Pulmonary artery endothelial cell (primary cell): ENCODE measurements at places on chromosomes 1 and 21. TPM values are rescaled to one million over a fixed set of nuclear protein-coding genes. Genes with fewer than 3 reads are reported as not detected.

- no peak for DNase-seq
These were observed 24.3 kb upstream of the KCNE1 start for GRCh38 chr21:34536311-34536710.

GRCh38 chr1:241608379-241609033, 31.7 kb downstream of the CHML start:
- DNase-seq = no peak

DNA sequence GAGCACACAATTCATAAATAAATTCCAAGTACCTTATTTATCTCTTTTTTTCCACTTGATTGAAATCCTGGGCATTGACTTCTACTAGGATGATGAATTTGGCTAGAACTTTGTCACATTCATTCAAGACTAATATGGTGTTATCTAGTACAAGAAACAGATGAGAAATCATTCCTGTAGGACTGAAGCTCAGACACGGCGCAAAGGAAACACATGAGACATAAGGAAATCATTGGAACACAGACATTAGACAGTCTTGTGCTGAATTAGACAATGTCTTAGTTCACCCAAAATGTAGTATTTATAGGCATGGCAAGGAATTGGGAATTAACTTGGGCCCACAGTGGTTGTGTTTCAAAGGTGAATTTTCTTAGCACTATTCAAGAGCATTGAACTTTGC, 305.7 kb downstream of the SETD4 start:
- no peak for DNase-seq

GRCh38 chr1:201881617-201882016, 7.1 kb upstream of the SHISA4 start:
- no peak for DNase-seq

GRCh38 chr21:38927776-38928175, 122.0 kb downstream of the ETS2 start:
- DNase-seq = no peak

DDR2 gene
- 41.5 and 48.1 TPM in 2 replicates for total RNA-seq

- DNase-seq = peak; percentile 29
These were observed 1.3 kb downstream of the HES3 start for GRCh38 chr1:6245086-6245868.

DNA sequence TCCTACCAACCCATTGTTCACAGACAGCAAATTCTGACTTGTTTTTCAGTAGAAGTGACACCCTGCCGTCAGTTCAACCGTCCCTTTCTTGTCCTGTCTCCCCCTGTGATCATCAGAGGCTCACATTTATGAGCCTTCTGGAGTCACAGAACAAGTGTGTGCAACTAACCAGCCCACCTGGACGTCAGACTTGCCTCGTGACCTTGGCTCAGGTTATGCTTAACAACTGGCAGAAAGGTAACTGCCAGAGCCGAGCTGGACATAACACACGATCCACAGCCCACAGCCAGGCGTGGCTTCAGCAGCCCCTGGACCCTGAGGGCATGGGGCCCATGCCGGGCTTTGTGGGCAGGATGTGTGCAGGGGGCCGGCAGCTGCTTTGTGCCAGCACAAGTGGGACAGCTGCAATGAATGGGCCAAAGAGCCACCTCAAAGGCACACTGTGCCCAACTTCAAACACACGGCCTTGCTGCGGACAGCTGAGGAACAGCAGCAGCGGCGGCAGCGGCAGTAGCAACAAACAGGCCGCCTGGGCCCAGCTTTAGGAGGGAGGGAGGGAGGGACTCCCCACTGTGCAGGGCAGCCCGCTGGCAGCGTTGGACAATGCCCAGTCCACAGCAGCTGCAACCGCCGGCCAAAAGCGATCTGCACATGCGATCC, 103.9 kb downstream of the ZBTB18 start:
- no peak for DNase-seq

- DNase-seq = peak; percentile 77
These were observed 119.2 kb downstream of the GALNT2 start for GRCh38 chr1:230186003-230186863.

KCNJ15 gene
- total RNA-seq = 0.04 and 0.13 TPM in 2 replicates

GRCh38 chr1:6762060-6762459, 23.2 kb upstream of the CAMTA1 start:
- DNase-seq = no peak

DNA sequence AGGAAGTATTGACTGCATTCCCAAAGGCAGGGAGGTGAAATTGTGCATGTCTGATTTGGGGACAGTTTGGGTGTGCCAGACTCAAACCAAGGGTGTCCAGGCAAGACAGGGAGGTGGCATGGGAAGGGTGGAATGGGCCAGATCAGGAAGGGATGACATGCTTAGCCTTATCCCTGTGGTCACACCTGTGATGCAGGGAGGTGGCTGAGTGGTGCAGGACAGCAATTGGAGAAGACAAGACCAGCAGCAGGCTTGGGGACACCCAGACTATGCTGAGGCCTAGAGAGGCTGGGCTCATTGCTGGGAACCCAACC, 4.0 kb downstream of the FOXO6 start:
- no peak for DNase-seq

TTLL7 gene
- total RNA-seq = 4.2 and 11.1 TPM in 2 replicates

DNA sequence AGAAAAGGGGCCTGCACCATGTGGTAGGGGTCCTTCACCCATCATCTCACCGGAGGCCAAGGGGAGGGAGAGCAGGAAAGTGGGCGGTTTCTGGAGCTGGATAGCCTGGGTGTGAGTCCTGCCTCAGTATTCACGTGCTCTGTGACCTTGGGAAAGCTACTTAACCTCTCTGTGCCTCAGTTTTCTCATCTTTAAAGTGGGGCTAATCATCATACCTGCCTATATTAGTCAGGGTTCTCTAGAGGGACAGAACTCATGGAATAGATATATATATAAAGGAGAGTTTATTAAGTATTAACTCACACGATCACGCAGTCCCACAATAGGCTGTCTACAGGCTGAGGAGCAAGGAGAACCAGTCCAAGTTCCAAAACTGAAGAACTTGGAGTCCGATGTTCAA, 78.7 kb downstream of the FBXO2 start:
- no peak for DNase-seq

- no peak for DNase-seq
These were observed 2.9 kb upstream of the SYNC start for GRCh38 chr1:32705516-32705915.

GRCh38 chr1:18305182-18305795, 175.4 kb upstream of the KLHDC7A start:
- no peak for DNase-seq

MARK1 gene
- 0.99 and 2.0 TPM in 2 replicates for total RNA-seq

CHRNB2 gene
- total RNA-seq = under 0.01 TPM in 1 of 2 replicates, not detected in the other

GRCh38 chr1:228373681-228374571, 32.7 kb downstream of the TRIM11 start:
- no peak for DNase-seq

SMCP gene
- total RNA-seq = not detected in 2 replicates

EPRS1 gene
- total RNA-seq = 166 and 189 TPM in 2 replicates

CLCNKA gene
- total RNA-seq = not detected in 2 replicates

- no peak for DNase-seq
These were observed 127.4 kb upstream of the DPYD start for GRCh38 chr1:98048244-98048643.

- DNase-seq = no peak
These were observed 10.8 kb downstream of the CFAP45 start for GRCh38 chr1:159889202-159889601.

OR2G6 gene
- not detected in 2 replicates for total RNA-seq

DNA sequence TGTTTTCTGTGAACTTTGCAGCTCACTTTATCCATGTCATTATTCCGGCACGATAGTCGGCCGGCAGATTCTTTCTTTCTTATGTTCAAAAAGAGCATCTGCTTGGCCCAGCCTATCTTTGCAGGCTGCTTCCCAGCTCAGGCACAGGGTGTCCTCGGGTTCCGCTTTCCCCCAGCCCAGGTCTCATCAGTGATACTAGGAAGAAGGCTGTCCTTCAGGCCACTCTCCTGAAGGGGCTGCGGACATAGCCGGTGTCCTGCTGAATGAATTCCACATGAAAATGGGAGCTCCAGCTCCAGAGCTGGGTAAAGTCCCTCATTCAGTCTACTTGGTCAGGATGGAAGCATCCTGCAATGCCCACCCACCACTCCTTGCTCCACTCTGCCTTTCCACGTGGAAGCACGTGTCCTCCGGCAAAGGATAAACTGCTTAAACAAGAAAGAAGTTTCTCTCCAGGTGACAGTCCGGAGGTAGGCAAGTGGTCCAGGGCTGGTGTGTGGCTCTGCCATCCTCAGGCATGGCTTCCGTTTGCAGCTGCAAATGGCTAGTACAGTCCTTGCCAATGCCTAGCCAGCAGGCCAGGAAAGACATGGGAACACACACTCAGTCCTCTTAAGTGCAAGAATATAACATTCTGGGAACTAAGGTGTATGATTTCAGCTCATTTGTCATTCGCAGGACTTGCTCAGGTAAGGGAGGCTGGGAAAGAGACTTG, 161.0 kb downstream of the TRIM33 start:
- DNase-seq = no peak

SLC2A5 gene
- not detected in 2 replicates for total RNA-seq

GRCh38 chr1:43383449-43383848, 6.2 kb downstream of the MED8 start:
- DNase-seq = no peak

DNA sequence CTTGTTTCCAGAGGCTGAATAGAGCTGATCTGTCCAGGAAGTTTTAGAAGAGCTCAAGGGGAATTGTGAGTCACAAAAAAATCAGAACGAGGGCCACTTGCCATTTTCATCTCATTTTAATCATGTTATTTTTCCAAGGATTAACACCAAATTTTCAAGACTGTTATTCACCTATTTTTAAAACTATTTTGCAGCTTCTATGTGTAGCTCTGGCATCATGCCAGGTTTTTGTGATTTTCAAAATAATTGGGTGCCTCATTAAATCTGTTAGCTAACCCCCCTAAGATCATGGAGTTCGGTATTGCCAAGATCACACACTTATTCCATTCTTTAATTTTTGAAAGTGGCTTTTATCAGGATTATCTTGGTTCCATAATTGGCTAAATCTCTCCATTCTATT, 90.9 kb downstream of the RGS7 start:
- DNase-seq = no peak
